ENCODE measurements at places on chromosomes 11 and 22.

GRCh38 chr22:32600147-32600546 lies 125.5 kb downstream of the FBXO7 start:
- DNase-seq, result no peak

GRCh38 chr11:67605231-67606011 lies 1.3 kb upstream of the NDUFV1 start:
- DNase-seq, result no peak

- DNase-seq, result no peak
These were observed 3.1 kb downstream of the CPT1A start for GRCh38 chr11:68838572-68838964.

- no peak for DNase-seq
These were observed 215.8 kb downstream of the CTTN start for GRCh38 chr11:70614034-70614681.

- DNase-seq, result no peak
These were observed 147.6 kb downstream of the OPCML start for GRCh38 chr11:133384731-133385130.
